Stimulated activated CD4-positive, alpha-beta T cell treated with anti-CD3 and anti-CD28 coated beads, Interleukin-1b, Interleukin-23, amount 100 ng/mL, for 4 hours (primary cell): ENCODE measurements at places on chromosomes 16 and 17.

GRCh38 chr17:67801626-67802175, 23.6 kb upstream of the BPTF start:
- no peak for DNase-seq

DNA sequence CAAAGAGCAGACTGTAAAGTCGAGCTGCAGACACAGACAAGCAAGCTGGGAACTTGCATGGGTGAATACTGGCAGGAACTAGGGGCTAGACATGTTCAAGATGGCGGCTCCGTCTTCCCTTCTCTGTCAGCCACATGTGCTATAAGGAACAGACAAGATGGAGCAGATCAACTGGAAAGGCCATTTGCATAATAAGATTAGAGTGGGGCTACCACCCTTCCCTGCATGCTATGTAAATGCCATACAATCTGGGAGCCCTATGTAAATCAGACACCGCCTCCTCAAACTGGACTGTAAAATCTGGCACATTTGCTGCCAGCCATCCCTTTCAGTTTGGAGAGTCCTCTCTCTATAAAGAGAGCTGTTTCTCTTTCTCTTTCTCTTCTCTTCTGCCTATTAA, 640.1 kb upstream of the CDH8 start:
- DNase-seq: no peak

GRCh38 chr17:44012391-44012790, 2.4 kb downstream of the TMEM101 start:
- no peak for DNase-seq

DNA sequence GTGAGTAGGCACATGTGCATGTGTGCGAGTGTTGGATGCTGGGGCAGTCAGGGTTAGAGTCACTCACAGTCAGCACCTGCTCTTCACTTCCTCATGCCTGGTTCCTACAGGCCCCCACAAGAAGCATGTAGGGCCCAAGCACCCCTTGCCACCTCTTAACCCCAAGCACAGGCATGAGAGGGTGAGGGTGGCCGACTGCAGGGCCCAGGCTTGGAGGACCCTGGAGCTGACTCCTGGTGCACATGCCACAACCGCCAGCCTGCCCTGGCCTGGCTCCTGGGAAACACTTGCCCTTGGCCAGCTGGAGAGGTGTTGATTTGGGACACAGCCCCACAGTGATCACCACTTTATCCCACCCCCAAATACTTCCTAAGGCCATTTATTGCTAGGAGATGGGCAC, 16.9 kb upstream of the CDRT15L2 start:
- no peak for DNase-seq

- no peak for DNase-seq
Measured at GRCh38 chr16:68700120-68700519, 37.0 kb upstream of the CDH1 start.

DNA sequence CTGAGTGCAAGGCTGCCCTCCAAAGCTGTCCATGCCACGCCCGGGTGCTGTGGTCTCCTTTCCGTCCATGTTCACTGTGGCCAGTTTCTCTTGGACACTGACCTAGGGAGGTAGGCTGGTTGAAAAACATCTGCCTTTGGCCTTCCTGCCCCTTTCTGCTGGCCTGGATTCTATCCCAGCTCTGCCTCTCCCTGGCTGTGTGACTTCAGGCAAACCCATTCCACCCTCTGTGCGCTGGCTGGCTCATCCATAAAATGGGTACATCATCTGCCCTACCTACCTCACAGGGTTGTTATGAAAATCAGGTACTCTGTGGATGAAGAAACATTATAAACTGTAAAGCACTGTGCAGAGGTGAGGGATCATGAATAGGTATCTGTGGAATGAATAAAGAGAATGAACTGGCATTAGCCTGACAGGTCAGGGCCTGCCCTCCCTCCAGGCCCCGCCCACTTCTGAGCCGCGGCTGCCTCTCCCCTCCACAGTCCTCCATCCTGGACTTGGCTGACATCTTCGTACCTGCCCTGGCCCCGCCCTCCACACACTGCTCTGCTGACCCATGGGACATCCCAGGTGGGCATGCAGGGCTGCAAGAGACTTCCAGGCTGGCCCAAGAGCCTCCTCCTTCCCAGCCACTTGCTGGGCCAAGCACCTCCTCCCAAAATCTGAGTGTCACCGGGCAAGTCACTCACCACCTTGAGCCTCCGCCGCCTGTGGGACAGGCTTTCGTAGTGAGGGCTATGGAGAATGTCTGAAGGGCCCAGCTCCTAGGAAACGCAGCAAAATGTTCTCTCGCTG, 7.0 kb upstream of the SPATA20 start:
- no peak for DNase-seq

- no peak for DNase-seq
Measured at GRCh38 chr17:79388556-79389295, 222.1 kb downstream of the RBFOX3 start.

DNA sequence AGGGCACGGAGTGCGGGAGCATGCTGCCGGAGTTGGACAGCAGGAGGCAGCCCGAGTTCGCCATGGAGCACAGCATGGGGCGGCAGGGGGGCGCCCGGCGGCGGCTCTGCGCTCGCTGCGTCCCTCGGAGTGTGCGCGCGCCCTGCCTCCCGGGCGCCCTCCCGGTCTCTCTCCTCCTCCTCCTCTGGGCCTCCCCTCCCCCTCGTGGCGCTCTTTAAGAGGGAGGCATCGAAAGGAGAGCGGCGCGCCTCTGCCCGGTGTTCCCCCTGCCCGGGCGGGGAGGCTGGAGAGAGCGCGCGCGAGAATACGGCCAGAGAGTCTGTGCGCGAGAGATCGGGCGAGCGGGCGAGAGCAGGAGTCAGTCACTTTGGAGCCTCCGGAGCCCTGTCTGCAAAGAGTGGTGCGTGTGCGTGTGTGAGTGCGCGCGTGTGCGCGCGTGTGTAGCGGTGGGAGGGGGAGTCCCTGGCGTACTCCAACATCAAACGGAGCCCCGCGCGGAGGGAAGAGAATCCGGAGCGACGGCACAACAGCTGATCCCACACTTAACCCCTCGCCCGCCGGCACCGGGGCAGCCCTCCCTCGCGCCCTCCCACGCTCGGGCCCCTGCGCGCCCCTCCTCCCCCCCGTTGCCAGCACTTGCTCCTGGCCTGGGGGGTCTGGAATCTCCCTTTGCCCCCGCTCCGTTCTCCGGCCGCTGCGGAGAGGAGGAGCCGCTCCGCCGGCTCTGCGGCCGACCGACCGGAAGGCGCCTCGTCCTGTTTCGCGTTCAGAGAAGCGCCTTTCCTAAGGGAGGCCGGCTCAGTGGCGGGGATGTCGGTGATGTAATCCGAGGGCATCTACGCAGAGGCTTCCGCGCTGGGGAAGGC, 108.9 kb downstream of the ENGASE start:
- no peak for DNase-seq

DNA sequence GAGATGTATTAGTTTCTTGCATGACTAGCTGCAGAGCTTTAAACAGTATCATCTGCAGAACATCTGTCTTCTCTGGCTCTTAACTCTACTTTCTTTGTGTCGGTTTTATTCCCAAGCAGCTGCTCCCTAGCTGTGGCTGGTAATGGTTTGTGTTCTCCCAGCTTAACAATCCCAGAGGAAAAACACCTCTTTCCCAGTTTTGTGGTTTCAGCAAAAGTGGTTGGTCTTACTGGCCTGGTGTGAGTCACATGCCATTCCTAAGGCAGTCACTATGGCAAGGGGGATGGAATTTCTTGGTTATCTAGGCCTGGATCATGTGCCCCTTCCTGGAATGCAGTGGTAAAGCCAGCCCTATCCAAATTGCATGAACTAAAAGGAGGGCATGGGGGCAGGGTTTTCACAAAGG, 27.5 kb downstream of the OMG start:
- no peak for DNase-seq

- peak; percentile 32 for DNase-seq
Measured at GRCh38 chr16:85245307-85246172, 133.3 kb upstream of the CIBAR2 start.

- peak; percentile 62 for DNase-seq
Measured at GRCh38 chr17:39238311-39238972, 12.7 kb upstream of the STAC2 start.

GRCh38 chr17:1992541-1992940, 32.6 kb downstream of the RTN4RL1 start:
- DNase-seq: no peak

GRCh38 chr16:31456988-31457360, 2.3 kb upstream of the ARMC5 start:
- no peak for DNase-seq

- no peak for DNase-seq
Measured at GRCh38 chr16:57781741-57782606, 20.3 kb downstream of the KIFC3 start.

- no peak for DNase-seq
Measured at GRCh38 chr17:917391-917811, 62.2 kb downstream of the NXN start.

DNA sequence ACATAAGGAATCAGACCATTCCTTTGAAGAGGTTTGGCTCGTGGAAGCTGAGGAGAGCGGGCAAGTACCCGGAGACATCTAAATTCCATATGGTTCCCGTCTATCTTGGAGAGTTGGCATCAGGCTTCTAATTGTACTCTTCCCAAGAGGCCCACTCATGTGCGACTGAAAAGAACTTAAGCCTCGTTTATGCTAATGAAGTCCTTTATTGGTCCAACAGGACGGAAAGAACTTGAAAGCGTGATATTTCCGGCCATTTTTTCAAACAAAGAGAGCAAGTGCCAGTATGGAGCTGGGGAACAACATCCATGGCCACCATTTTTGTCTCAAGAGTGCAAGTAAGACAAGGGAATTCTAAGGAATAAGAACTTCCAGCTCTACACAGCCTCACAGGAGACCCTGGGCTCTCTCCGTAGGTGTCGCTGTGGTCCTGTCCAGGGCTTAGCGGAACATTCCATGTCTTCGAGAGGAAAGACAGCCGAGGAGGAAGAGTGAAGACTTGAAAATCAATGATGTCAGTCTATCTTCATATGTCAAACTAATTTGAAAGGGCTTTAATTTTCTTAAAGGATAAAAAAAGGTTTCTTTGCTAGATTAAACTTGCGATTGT, 566.0 kb upstream of the PSMD7 start:
- DNase-seq: no peak

DNA sequence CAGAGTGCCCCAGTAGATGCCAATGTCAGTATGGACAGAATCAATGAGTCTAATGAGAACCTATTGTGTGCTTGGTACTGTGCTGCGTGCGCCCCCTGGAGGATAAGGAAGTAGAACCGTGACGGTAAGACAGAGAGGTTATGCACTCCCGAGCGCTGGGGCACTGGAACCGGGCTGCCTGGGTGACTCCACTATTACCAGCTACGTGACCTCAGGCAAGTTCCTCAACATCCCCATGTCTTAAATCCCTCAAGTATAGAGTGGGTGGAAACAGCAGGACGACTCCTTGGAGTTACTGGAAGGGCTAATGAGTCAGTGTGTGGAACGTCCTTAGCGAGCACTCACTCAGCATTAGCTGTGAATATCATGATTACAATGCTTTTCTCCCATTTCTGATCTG, 16.2 kb downstream of the CHST4 start:
- peak; percentile 39 for DNase-seq

DNA sequence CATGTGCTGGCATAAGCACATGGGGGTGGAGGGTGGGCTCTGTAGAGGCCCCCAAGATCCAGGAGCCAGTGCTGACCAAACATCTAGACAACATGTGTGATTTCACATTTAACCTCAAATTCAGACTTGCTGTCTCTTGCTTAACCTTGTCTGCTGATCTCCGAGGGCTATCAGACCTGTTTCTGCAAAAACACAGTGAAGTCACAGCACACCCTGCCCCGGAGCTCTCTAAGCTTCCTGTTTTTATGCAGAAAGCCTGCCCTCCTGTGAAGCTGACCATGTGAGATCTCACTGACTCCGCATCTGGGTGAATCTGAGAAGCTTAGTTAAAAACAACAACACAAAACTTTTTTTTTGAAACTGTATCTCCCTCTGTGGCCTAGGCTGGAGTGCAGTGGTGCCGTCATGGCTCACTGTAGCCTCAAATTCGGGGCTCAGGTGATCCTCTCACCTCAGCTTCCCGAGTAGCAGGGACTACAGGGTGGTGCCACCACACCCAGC, 6.6 kb upstream of the DPEP2 start:
- no peak for DNase-seq

GRCh38 chr16:15803618-15804017, 53.2 kb downstream of the MYH11 start:
- no peak for DNase-seq

DNA sequence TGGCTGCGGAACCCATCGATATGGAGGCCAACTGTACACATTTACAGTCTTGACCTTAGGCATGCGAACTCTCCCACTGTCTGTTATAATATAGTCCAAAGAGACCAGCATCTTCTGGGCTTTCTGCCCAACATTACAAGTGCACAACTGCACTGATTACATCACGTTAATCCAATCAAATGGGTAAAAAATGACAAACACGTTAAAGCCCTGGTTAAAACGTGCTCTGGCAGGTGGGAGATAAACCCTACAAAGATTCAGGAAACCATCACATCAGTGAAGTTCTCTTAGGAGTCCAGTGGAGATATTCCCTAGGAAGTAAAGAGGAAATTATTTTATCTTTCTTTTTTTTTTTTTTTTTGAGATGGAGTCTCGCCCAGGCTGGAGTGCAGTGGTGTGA, 23.7 kb upstream of the XYLT2 start:
- DNase-seq: no peak

DNA sequence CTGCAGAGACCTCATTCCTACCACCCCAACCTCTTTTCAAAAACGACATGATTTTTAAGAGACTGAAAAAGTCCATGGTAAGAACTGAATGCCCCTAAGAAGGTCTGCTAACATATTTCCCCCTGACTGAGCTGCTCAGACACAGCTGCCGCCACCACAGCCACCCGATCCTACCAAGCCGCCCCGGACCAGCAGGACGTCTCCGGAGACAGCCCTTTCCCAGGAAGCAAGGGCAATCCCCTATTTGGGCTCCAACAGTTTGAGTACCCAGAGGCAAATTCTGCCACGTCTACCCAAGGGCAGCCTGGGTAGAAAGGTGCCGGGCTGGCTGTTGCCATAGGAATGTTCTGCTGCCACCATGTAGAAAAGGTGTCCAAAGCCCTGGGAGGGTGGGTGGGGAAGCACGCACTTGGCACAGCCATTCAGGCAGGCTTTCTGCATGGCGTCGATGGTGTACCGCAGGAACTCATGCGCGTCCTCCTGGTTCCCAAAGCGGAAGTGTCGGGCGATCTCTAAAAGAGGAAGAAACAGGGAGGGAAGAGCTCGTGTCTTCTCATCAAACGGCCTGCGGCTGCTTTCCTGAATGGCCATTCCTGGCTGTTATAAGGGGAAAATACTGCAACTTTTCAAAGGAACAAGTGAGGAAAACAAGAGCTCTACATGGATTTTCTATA, 13.6 kb downstream of the USP36 start:
- no peak for DNase-seq

GRCh38 chr17:75124041-75124818, 7.3 kb downstream of the NT5C start:
- peak; percentile 57 for DNase-seq

DNA sequence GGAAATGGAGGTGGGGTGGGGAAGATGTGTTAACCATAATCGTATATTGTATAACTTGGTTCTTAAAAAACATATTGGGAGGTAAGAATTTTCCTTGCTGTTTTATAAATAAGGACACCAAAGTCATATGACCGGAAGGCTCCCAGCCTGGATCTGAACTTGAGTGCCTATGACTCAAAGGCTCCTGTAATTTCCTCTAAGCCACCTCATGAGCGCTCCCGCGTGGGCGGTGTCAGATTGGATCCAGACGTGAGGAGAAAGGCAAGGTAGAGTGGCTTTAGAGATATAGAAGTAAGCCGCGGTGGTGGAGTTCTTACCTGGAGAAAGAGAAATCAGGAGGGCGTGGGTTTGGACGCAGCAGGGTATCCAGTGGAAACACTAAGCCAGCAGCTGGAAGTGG, 196.2 kb upstream of the NLRP1 start:
- DNase-seq: no peak

GRCh38 chr17:71444078-71444477, 676.7 kb upstream of the SOX9 start:
- DNase-seq: no peak

GRCh38 chr16:19118938-19119431, 5.2 kb downstream of the ITPRIPL2 start:
- peak; percentile 14 for DNase-seq
